Activated T-helper 1 cell treated with Interleukin-2 at 50 U/mL for 16 hours (primary cell): ENCODE measurements at places on chromosomes 3 and 15.

DNA sequence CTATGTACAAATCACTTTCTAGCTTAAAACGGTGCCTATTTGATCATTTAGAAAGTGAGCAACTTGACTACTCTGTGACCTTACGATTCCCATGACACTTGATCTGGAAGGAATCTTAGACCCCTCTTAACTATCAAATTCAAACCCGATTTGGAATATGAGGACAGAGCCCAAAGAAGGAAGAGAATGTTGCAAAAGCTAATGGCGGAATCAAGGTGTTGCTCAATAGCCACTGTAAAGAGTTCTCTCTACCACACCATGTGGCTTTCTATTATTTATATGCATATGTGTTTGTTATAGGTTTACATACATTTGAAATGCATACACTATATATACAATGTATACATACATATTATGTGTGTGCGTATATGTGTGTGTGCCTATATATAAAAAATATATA, 39.9 kb downstream of the PYDC2 start:
- no peak for DNase-seq

DNA sequence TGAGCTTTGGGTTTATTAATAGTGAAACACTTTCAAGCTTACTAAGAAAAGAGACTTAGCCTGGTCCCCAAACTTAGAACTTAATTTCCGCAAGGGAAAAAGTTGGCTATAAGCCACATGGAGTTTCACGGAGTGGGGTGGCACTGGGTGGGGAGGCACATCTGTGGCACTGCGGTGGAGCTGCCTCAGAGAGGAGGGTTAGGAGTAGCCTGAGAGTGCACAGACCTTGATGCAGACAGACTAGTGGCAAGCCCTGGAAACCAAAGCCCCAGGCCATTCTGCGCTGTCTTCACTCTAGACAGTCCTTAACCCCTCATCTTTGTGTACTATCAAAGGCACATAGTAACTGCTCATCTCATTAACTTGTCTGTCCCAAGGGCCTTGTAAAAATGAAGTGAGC, 22.0 kb downstream of the CXCR6 start:
- no peak for DNase-seq

GRCh38 chr15:40407330-40407990, 1.9 kb downstream of the IVD start:
- DNase-seq, result no peak

GRCh38 chr3:39934696-39935095, 125.3 kb downstream of the MYRIP start:
- no peak for DNase-seq

GRCh38 chr15:100759106-100759505, 120.5 kb upstream of the ALDH1A3 start:
- no peak for DNase-seq

- DNase-seq, result no peak
These were observed 95.9 kb downstream of the SEMA5B start for GRCh38 chr3:122931636-122932035.

GRCh38 chr3:186365202-186365974, 3.4 kb upstream of the DGKG start:
- DNase-seq, result no peak

- no peak for DNase-seq
These were observed 70.4 kb upstream of the GATA2 start for GRCh38 chr3:128563439-128563838.

GRCh38 chr15:44716983-44717602, 5.8 kb downstream of the B2M start:
- no peak for DNase-seq

- peak; percentile 98 for DNase-seq
These were observed at the start of gene GDPGP1 for GRCh38 chr15:90234096-90234988. Gene GDPGP1 (plus strand): TSS chr15:90234209. CDS start chr15:90240909, 6,700 bp downstream.

- no peak for DNase-seq
These were observed 31.7 kb downstream of the GPR149 start for GRCh38 chr3:154398084-154398967.

DNA sequence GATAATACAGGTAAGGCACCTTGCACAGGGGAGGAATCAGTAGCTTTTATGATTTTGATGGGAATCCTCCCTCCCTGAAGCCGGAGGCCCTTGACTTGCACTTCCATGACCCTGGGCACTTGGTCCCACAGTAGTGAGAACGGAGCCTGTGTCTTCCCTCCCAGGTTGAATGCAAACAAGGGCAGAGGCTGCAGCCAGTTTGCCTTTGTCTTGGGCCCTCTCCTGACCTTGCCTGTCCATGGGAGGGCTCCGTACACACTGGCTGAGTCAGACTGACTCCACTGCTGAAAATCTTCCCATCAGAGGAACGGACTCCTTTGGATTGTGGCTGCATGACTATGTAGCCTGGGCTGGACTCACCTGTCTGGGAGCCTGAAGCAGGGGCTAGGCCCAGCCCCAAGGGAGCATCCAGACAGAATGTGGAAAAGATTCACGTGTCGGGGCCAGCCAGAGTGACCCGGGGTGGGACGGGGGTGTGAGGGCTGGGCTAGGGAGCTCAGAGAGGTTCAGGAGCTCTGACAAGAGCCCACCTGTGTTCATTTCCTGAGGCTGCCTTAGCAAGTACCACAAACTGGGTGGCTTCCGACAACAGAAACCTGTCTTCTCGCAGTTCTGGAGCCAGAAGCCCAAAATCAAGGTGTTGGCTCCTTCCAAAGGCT, 9.5 kb downstream of the TBC1D21 start:
- DNase-seq, result no peak

DNA sequence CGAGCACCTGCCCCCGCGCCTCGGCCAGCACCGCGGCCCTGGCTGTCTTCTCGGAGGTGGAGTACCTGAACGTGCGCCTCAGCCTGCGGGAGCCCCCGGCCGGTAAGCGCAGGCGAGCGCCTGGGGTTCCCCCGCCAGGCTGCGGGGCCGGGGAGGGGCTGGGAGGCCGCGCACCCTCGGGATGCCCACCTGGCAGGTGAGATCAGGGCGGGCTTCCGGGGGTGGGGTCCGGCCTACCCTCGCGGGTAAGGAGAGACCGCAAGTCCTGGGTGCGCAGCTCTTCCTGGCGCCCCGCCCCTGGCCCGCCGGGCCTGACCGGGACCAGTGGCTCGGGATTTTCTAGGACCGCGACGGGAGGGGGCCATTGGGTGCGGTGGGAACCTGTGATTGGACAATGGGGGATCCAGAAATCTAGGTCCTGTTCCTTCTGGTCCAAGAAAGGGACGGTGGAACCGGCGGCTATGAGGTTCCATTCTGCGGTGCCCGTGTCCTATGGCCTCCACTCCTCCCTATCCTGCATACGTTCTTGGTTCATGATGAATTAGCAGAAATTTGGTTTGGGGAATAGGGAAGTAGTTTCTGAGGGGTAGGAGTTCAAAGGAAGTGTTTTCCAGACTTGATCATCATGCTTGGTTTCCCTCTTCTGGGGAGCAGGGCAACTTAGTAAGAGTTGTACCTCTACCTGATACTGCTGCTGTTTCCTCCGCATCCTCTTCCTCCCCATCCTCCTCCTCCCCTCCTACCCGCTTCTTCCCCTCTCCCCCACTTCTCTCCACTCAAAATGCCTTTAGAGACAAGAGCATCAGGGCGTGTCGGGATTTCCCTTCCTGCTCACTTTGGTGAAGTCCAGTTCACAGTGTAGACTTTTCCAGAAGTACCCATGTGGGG, 808 bp downstream of the ARRDC4 start:
- DNase-seq, result no peak

- DNase-seq, result no peak
These were observed 9.9 kb downstream of the AP3B2 start for GRCh38 chr15:82699726-82700125.

DNA sequence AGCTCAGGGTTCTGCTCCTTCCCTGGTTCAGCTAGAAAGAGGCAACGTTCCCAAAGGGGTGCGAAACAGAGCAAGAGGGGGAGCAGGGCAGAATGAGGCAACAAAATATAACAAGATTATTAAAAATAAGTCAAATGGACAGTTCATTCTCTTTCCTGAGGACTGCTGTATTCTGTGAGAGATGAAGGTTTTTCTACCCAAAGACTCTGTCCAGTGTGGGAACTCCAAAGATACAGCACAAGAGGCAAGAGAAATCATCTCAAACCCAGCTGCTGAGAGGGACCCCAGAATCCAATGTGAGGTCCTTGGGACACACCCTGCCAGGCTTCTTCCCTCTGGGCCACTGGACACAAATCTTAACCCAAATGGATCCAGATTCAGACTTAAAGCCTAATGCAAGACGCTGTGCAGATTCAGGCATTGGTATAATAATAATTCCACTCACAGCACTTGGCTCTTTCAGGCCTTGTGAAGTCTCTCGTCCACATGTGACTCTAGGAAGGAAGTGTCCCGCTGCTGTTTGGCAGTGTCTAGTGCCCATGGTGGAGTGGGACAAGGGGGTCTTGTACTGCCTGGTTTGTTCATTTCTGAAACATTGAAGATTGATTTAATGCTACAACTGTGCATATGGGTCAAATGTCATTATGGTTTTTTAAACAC, 14.5 kb upstream of the ARHGAP31 start:
- no peak for DNase-seq

GRCh38 chr3:73637042-73637441, 12.3 kb upstream of the PDZRN3 start:
- no peak for DNase-seq

DNA sequence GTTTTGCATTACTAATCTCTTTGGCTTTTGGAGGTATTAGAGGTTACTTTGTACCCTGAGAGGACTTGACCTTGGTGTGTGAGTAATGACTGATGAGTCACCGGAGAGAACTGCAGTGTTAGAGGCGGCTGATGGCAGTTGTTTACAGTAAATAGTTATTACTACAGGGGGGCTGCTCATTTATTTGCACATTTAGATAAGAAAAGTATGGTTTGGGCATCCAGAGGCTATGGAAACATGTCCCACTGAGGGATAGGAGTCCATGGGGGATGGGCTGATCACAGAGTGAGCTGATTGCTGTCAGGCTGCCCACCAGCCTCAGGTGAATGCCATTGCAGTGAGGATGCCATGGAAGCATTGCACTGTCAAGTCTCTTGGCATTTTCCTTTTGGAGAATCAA, 17.3 kb upstream of the STAC start:
- no peak for DNase-seq

DNA sequence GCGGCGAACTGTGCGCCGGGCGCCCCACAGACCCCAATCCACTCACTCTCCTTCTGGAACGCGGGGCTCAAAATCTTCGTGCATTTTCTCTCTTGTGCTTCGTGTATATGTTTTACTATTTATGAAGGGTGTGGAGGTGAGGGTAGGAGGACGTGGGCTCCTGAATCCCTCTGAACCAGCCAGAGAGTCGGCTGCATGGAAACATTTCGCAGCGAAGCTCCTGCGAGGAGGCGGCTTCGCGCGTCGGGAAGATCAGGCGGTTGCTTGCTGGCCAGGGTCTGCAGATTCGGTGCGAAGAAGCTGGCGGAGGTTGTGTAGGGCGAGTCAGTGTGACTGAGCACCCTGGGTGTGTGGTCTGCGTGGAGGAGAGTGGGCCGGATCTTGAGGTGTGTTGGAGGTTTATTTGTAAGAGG, 1.1 kb downstream of the CNTN4 start:
- no peak for DNase-seq

DNA sequence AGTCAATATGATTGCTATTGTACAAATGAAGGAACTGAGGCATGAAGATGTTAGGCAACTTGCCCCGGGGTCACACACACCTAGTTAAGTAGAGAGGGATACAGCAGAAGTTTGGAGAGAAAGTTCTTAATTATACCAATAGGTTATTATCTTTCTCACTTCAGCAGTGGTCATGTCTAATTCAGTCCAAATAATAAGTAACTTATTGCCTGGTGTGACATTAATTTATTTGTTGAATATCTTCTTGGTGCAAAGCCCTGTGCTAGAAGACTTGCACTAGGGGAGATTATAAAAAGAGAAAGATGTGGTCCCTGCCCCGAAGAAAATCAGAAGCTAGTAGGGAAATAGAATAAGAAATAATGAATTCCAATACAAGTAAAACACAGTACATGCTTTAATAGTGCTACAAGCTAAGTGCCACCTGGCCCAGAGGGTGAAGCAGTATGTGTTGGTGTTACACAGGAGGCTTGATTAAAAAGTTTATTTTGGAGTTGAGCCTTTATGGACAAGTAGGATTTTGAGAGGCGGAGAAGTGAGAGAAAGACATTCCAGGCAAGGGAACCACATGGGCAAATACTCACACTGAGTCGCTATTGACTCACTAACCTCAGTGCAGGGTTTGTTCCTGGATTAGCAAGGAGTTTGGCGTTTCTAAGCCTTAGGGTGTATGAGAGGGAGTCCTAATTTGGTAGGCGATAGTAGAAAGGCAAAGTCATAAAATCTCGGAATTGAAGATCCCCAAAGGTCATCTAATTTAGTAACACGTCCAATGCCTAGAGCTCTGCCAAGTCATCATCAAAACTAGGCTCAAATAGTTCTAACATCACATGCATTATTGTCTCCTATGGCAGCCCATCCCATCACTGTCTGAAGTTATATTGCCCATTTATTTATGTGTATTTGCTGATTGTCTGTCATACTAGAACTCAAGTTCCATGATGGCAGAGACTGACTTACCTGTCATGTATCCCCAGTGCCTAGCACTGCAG, 19.2 kb upstream of the GSK3B start:
- no peak for DNase-seq

DNA sequence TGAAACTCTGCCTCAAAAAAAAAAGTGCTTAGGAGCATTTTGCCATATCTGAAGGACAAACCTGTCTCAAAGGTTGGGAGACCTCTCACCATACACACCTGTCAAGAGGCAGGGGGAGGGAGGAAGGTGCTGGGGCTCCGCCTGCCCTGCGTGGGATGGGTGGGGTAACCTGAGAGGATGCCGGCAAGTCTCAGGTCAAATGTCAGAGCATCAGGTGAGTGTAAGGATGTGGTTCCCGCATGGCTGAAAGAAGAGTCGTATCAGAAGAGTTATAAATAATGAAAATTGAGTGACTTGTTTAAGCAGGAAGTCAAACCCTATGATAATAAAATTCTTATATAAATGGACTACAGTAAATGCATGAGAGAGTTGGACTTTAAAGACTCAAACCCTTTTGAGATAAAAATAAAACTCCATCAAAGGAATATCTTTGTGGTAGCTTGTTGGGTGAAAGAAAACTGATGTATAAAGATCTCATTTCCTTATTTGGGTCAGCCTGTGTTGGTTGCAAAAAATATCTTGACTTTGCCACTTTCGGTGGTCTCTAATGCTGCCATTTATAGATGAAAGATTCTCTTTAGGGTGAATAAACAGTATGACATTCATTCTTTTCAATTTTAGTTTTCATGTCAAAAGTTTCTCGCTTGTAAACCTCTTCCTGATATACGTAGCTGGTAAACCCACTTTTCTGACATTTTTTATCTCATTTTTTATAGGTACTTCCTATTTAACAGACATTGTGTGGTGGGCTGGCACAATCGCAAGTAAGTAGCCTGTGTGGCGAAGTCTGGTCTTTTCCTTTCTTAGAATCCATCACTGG, 23.8 kb downstream of the NIPA1 start:
- DNase-seq, result no peak
